GM12878 (cell line): ENCODE measurements at places on chromosomes 1 and 21. TPM values are rescaled to one million over a fixed set of nuclear protein-coding genes. Genes with fewer than 3 reads are reported as not detected.

DNA sequence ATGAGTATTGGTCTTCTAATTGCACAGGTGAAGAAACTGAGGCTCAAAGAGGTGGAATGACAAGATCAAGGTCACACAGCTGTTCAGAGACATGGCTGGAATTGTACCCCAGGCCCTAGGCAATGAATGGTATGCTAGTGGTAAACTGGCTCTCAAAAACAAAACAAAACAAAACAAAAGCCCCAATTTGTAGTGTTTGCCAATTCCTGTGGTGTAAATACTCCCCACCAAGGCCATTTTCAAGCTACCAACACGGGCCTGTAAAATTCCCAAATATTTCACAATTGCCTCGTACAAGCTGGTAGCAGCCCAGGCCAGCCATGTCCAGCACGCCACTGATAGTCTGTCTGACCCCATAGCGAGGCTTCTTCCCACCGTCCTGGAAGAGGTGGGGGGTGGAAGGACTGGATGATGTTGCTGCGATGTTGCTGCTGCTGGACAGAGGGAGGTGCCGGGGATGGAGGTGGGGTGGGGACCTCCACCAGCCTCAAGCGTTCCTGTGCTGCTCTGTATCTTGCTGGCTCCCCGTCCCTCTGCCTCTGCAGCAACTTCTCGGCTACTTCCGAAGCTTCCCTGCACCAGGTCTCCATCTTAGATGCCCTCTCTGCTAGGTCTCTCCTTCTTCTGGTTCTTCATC lies 62.2 kb upstream of the RUNX3 start:
- no peak for DNase-seq

GRCh38 chr1:147919896-147920295 lies 8.3 kb upstream of the GPR89B start:
- no peak for DNase-seq

DNA sequence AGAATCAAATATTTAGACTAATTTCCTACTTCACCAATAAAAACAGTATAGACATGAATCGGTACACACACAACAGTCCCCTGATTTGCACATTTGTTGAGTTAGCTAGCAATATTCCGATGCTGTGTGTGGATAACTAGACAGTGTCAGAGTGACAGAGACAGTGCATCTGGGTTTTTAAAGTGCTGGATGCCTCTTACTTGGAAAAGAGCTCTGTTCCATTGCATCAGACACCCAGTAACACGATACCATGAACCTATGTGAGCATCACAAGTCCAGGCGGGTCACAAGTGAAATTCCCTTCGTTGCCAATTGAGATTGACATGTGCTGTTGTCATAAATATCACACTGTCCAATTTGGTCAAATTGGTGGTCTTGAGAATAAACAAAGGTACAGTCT lies 82.0 kb upstream of the ESRRG start:
- DNase-seq = no peak

The ALX3 gene
- not detected in 2 replicates for total RNA-seq

The SGIP1 gene
- total RNA-seq = not detected in 2 replicates
